T1000 (cell line): ENCODE measurements at places on chromosomes 6 and 20.

- no peak for DNase-seq
Observed at GRCh38 chr6:37314487-37315156, 39.2 kb upstream of the RNF8 start.

- DNase-seq: no peak
Observed at GRCh38 chr6:168448243-168448855, 7.4 kb downstream of the SMOC2 start.

DNA sequence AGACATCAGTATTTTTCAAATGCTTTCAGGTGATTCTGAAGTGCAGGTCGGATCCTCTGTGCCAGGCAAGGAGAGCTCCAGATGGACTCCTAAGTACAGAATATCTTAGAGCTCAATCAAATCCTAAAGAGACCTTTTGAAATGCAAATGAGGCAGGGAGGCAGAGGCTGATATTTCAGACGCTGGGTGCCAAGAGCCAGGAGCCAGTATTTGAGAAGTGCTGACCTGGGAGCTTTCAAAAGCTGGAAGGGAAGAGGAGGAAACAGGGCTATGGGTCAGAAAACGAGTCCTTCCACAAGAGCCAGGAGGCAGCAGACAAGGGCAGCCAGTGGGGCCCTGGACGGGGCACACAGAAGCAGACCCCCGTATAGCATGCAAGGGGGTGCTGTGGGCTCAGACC lies 46.1 kb upstream of the DSN1 start:
- no peak for DNase-seq

GRCh38 chr6:162377735-162378134 lies 349.8 kb downstream of the PRKN start:
- DNase-seq: no peak

DNA sequence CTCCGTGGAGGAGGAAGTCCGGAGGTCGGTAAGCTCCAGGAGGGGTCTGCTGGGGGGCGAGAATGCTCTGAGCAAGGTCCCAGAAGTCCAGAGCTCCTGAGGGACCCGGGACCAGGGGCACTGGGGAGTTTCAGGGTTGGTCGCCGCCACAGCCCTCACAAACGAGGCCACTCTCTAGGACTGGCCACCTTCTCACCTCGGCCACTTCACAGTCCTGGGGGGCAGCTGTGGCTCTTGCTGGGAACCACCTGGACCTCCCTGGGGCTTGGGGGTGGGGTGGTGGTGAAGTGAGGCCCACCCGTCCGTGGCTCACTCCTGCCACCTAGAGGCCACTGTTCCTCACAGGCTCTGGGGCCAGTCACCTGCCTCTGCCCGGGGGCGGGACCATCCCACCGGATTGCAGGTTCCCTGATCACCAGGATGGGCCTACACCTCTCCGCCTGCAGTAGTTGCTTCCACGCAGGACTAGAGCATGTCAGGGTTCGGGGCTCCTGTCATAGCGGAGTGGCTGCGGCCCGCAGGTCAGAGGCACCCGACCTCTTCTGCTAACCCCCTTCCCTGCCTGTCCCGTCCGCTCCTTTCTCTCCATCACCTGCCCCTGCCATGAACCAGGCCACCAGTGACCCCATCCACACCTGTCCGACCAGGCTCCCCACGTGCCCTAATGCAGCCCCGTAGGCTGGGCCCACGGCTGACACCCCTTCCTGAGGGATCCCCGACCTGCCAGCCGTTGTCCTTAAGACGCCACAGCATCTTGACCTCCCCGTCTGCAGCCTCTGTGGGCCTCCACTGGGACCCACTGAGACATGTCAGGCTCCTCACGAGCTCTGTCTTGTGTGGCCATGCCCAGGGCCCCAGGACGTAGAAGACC lies 5.1 kb upstream of the TCEA2 start:
- no peak for DNase-seq

GRCh38 chr6:33078919-33079521 lies 3.2 kb downstream of the HLA-DPB1 start:
- no peak for DNase-seq

DNA sequence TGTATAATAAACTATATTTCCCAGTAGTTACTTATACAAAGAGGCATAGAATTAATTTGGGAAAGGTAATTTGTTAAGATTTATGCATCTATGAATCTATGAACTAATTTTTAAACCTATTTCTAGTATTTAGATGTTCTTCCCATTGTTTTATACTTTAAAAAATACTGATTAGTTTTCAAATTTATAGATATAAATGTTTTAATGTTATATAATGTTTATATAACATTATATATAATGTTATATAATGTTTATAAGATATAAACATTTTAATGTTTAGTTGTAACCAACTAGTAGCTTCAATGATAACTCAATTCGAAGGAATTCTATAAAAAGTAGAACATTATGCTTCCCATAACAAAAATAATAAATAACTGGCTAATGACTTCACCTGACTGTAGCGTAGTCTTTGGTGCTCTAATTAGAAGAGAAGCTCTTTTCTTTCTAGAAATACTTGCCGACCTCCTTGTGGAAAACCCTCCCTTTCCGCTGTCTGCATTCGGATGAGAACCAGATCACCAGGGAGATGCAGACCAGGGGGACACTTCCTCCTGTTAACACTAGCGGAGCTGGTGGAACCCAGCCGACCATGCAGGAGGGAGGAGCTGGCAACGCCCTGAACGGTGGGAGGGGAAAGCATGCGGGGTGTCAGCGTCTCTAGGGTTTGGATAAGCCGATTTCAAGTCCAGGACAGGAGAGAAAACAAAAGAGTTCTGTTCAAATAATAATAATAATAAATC lies 158.4 kb downstream of the OR2B2 start:
- peak; percentile 52 for DNase-seq

DNA sequence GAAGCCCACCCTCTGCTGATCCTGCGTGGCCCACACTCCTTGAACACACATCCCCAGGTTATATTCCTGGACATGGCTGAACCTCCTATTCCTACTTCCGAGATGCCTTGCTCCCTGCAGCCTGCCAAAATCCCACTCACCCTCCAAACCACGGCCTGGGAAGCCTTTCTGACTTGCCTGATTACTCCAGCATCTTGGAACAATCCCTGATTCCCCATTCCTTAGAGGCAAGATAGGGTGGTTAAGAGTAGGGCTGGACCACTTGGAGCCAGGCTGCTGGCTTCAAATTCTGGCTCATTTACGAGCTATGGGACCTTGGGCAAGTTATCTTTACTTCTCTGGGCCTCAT lies 45.9 kb upstream of the CDH22 start:
- DNase-seq: no peak

DNA sequence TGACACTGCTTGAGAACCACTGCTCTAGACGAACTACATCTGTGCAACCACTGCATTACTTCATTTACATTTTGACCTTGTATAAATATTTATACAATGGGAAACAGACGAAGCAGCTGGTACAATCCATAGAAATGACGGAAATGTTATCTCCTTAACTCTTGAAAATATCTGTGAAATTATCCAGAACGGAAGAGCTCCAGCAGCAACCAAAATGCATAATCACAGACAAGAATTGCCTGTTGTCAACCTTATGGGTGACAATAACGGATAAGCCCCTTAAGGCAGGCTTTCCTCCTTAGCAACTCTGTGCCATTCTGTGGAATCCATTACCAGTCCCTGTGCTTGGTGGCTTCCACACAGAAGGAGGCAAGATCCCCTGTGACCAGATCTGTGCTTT lies 115.4 kb downstream of the DTNBP1 start:
- no peak for DNase-seq

- peak; percentile 98 for DNase-seq
Observed at GRCh38 chr6:36027501-36028087, at the start of gene MAPK14. TSS of gene MAPK14 (plus strand) at chr6:36027808. CDS start at chr6:36028158, 350 bp downstream.

DNA sequence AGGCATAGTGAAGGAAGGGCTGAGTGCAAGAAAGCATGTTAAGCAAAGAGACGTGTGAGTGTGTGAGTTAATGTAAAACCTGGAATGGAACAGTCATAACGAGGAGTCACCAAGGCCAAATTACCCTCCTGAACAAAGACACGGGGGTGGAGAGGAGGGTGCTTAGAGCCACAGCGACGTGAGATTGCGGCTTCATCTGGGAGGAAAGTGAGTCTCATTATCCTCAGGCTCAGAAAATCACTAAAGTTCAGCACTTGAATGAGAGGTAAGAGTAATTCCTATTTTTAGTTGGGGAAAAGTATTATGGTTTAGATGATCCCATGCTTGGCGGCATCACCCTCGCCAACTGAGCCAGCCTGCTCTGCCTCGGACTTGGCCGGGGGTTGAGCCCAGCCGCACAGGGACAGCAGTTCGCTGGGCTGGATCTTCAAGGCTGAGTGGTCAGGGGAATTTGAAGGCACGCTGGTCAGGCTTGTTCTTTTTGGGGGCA lies 136.6 kb downstream of the DTNBP1 start:
- DNase-seq: no peak

GRCh38 chr6:37679539-37680476 lies 17.9 kb downstream of the MDGA1 start:
- DNase-seq: no peak

DNA sequence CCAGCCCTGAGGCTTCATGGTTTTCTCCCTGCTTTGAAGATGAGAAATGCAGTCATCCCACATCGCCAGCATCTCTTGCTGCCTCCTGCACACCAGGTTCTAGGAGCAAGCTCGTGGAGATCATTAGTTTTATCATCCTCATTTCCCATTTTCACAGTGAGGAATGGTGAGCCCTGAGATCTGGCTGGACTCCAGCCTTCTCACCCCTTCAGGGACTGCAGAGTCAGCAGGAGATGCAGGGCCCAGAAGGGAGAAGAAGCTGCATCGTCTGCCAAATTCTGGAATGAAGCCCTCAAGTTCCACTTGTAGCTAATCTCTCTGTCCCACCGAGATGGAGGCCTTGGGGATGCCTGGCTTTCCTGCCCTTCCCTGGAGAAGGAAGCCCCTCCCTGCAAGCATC lies 216.8 kb downstream of the TAF4 start:
- no peak for DNase-seq

- DNase-seq: no peak
Observed at GRCh38 chr6:74834967-74835366, 370.9 kb downstream of the COL12A1 start.

- DNase-seq: no peak
Observed at GRCh38 chr6:169983651-169984050, 232.2 kb downstream of the ERMARD start.

DNA sequence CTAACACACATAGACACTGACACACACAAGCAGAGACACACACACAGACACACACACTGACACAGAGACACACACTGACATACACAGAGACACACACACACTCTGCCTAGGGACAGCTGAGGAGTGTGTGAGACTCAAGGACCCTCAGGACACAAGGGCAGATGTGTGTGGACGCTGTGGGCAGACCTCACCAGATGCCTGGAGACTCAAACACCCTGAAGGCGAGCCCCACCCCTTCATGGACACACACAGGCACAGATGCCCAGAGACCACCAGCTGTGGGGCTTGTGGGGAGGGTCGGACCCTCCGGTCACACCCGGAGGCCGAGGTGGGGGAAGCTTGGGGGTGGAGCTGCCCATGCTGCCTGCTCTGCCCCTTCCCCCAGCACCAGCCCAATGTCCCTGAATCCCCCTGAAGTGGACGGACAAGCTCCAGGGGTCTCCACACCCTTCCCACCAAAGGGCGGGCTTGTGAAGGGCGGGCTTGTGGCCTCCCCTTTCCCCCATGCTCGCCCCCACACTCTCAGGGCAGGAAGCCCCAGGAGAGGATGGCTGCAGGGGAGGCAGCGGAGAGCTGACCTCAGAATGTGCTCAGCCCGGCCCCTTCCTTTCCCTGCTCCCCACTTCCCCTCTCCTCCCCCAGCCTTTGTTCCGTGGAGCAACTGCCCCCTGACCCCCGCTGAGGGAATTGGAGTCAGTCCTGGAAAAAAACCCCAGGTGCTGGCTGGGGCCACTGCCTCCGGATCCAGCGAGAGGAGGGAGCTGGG lies 13.9 kb upstream of the ABHD16B start:
- no peak for DNase-seq

- no peak for DNase-seq
Observed at GRCh38 chr20:45821947-45822346, 5.2 kb downstream of the TNNC2 start.

DNA sequence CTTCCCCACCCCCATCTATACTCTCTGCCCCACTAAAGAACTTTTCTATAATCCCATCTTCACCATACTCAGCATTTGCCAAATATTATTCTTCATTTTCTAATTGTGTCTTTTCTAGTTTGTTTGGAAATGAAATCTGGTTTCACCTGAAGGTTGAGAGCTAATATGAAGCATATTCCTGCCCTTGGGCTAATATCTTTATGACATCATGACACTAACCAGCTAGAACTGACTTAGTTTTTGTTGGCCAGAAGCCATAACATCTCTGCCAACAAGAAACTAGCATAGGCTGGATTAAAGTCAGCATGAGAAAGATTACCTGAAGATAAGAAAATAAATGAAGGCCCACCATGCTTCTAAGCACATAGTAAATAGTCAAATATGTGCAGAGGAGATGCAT lies 16.7 kb downstream of the UNC5CL start:
- DNase-seq: no peak

DNA sequence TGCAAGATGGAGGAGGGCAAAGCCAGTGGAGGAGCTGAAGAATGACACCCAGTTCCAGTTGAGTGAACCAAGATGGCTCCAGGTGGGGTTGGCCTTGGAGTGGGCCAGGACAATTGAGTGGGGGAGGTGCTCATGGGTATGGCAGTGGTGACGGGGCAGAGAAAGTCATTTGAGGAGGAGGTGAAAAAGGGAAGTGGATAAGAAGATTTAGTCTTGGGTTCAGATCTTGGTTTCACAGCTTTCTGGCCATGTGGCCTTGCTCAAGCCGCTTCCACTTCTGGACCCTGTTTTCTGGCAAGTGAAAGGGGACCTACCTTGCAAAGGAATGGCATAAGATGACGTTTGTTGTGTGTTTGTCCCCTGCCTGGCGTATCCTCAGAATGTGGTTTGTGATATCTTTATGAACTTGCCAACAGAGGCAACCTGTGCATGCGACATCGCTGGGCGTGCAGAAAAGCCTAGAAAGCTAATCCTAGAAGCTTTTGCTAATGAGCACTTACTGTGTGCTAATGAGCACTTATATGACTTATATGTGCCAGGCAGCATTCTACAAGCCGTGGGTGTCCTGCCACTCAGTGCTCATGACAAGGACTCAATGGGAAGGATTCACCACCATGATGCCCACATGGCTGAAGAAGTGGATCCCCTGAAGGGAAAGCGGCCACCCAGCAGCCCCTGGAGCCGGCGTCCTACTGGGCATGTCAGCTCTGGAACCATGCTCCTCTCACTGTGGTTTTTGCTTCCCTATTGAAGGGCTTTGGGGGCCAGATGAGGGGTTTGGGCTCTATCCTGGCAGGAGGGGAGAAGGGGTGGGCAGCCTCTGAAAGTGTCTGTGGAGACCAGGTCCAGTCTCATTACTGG lies 23.6 kb upstream of the STX16 start:
- DNase-seq: no peak

GRCh38 chr20:53918020-53918311 lies 152.4 kb downstream of the BCAS1 start:
- no peak for DNase-seq

GRCh38 chr20:60058879-60059278 lies 100.7 kb downstream of the CDH26 start:
- DNase-seq: no peak
